ENCODE measurements at places on chromosomes 4 and X.

DNA sequence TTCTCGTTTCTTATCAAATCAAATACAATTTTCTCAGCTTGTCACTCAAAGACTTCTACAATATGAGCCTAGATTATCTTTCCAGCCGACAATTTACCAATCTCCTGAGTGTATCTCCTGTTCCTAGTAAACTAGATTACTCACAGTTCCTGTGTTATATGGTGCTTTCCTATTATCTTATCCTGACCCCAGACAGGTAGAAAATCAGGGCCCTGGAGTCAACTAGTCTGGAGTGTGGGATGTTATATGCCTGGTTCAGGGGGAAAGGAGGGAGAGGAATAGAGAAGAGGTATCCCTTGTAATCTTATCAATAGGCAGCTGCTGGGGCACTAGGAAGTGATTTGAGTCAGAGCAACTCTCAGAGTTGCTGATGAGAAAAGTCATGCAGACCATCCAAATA, 127.1 kb downstream of the SLC7A11 start:
- ATAC-seq, result no peak

DNA sequence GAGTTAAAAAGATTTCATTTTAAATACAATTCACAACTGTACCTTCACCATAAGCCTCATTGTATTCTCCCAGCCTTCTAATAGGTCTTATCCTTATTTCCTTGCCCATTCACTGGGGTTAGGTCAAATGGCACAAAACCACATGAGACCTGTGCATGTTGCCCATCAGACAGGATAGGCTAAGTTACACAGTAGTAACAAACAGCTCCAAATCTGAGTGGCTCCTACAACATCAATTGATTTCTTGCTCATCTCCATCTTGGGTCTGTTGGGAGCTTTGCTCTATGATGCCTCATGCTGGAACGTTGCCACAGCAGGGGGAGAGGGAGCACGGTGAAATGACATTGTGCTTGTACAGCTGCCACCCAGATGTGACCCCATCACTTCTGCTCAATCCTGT, 70.6 kb downstream of the DHX15 start:
- no peak for ATAC-seq

GRCh38 chr4:185232370-185232769, 23.0 kb downstream of the SNX25 start:
- no peak for ATAC-seq

DNA sequence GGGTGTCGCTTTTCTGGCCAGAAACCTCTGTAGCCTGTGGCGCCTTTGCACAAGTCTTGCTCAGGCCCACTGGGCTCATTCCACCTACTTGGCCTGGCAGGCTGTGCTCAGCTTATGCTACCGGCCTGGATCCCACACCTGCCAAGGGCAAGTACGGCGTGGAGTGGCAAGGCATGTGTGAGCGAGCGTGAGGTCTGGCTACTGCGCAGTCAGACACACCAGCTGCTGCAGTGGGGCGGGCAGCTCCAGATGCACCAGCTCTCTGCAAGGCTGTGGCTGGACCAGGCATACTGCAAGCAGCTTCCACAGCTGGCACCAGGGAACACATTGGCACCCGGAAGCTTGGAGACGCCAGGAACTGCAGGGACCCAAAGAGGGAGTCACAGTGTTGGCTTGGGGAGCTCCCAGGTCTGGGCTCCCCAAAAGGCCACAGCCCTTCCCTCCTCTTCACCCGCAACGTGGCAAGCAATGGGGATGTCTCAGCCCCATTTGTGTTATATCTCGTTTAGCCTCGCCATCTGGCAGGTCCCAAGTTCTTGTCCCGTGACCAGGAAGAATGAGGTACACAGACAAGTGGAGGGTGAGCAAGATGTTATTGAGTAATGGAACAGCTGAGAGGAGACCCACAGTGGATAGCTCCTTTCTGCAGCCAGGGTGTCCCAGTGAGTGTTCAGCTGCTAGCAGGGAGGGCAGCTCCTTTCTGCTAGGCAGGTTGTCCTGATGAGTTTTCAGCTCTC, 3.8 kb upstream of the FBXW7 start:
- no peak for ATAC-seq

- ATAC-seq, result no peak
These were observed 57.2 kb downstream of the FRMPD3 start for GRCh38 chrX:107506596-107507031.

DNA sequence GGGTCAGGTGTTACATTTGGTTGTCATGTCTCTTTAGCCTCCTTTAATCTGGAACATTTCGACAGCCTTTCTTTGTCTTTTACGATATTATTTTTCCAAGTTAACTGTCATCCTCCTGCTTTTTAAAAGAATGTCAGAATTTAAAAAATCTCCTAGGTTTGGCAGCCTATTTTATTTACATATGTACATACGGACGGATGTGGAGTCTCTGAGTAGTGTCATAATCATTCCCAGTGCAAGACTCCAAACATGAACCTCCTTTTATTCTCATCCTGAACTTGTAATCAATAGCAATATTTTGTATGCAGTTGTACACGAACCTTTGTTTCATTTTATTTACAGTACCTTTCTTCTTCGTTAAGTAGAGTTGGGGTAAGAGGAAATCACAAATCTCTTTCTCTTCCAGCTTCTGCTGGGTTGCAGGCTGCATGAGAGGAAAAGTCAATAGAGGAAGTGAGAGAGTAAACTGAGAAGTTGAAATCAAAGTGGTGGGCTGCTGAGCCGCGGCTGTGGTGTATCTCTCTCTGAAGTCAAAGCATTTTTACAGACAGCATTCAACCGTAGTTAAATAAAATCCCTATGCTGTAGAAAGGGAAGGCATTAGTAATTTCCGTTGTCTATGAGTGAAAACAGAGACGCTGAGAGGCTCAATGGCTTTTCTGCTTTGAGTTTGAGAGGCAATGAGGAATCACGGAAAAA, 53.9 kb upstream of the RPS6KA3 start:
- no peak for ATAC-seq

GRCh38 chr4:57043347-57044251, 64.9 kb downstream of the POLR2B start:
- ATAC-seq, result no peak

DNA sequence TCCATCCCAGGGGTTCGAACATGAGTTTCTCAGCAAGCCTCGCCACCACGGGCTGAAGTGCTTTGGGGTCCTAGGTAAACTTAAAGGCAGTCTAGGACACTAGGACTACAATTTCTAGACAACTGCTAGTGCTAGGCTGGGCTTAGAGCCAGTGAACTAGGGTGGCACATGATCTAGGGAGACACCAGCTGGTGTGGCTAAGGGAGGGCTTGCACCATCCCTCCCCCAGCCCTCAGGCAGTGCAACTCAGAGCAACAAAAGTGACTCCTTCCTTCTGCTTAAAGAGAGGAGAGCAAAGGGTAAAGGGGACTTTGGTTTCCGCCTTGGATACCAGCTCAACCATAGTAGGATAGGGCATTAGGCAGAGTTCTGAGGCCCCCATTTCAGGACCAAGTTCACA, 162.5 kb upstream of the AFF2 start:
- no peak for ATAC-seq

DNA sequence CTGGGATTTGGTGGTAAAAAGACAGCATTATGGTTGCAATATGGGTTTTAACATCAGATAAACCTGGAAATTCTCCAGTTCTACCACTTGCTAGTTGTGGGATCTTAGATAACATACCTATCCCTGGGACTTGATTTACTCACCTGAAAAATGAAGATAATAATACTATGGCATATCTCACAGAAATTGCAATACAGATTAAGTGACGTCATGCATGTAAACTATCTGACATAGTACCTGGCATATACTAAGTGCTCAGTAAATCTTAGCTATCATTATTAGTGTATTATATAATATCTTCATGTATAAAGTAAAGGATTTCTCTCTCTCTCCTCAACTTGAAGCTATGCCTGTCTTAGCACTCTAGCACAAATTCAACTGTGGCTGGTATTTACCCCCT, 192.5 kb downstream of the PCDH19 start:
- no peak for ATAC-seq

GRCh38 chrX:11562570-11562969, 103.2 kb downstream of the ARHGAP6 start:
- no peak for ATAC-seq

DNA sequence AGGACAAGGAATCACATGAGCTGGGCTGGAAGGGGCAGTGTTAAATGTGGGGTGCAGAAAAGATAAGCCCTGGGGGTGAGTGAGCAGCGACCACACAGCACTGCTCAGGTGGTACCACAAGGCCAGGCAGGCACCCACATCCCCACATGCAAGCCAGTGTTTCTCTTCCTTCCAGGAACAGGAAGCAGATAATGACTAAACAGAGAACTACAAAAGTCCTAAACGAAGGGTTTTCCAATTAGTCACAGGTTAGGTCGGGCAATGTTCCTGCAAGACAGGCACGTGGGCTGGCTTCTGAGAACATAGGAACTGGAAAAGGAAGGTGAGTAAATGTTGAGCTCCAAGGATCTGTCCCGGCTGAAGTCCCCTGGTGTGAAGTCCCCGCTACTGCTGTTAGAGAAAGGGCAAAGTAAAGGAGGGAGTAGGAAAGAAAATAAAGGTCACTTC, 19.5 kb downstream of the RELL1 start:
- peak; percentile 70 for ATAC-seq

DNA sequence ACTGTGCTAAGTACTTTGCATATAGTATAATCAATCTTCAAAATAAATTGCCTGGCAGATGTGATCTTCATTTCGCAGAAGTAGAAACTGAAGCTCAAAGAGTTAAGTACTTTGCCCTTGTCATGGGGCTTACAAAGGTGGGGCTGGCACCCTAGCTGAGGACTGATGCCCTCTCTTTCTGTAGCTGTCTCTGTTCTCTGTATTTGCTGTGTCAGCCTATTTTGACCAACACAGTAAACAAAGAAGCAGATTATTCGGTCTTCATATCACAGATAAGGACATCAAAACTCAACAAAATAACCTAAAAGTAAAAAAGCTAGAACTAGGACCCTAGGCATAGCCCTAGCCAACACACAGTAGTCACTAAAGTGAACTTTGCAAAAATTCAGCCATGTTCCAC, 570.5 kb upstream of the TENM3 start:
- ATAC-seq, result no peak

DNA sequence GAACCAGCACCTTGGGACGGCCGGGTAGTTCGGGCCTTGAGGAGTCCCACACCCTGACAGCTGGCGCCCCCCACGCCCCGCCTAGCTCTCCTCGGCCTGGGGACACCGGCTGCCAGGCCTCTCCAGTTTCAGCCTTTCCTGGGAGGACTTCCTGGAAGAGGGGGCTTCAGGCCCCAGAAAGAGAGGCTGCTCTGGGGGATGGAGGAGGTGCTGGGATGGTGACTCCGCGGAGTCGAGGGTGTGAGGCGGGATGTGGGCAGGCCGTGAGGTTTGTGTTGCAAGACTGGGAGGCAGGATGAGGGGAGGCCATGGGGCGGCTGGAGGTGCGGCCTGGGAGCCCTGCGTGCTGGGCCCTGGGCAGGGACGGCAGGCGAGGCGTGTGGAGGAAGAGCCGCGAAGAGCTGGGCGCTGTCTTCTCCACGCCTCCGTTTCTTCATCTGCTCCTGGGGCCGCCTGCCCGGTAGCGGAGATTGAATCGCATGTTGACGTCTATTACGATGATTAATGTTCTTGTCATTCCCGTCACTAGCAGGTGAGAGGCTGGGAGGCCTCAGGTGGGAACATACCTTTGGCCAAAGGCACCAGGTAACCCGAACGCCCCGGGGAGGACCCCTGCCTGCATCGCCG, 918 bp upstream of the FGFRL1 start:
- peak; percentile 44 for ATAC-seq

- ATAC-seq, result peak; percentile 38
These were observed 90.3 kb downstream of the ARX start for GRCh38 chrX:24925430-24925829.

- ATAC-seq, result no peak
These were observed 66.3 kb upstream of the TRIM2 start for GRCh38 chr4:153137677-153138630.

DNA sequence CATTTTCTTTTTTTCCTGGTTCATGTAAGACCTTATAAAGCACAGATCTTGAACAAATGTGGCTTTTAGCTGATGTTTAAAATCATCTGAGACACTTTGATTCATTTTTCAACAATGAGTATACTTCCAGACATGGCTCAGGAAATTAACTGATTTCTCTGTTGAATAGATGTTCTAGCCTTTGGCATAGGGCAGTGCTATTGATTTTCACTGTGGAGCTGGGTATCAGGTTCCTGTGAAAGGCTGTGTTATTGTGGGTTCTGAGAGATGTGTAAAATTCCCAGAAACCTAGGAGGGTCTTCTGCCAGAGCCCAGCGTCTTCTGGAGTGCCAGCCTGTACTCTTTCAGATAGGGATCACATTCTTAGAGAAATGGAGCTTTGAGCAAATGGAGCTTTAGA, 278.9 kb downstream of the EPHA5 start:
- ATAC-seq, result no peak

DNA sequence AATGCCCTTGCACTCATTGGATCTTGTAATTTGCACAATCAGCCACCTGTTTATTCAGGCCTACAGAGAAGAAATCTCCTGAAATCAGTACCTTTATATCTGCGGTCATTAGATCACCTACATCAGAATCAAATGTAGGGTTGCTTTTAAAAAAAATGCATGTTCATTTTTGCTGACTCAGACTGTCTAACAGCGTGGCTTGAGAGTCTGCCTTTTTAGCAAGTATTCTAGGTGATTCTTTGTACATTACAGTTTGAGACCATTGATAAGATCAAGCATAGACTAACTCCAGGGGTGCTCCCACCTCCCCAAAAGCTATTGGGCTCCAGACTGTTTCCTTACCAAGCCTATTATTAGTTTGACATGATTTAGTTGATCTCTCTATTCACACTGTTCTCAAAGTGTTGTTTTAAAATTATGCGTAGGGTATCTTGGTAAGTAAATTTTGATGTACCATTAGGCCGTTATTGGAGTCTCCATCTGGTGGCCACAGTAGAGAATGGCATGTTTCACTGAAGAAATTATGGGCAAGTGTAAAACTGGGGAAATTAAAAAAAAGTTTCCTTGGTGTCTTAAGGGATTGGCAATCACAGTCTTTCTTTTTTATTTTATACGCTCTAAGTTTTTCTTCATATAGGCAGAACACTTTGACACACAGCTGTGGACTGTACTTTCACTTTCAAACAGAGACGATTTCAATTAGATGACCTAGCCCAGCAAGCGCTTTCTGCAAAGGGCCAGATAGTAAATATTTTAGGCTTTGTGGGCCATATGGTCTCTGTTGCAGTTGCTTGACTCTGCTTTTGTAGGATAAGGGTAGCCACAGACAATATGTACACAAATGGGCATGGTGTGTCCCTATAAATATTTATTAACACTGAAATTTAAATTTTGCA, 33.7 kb upstream of the MSL3 start:
- ATAC-seq, result no peak

DNA sequence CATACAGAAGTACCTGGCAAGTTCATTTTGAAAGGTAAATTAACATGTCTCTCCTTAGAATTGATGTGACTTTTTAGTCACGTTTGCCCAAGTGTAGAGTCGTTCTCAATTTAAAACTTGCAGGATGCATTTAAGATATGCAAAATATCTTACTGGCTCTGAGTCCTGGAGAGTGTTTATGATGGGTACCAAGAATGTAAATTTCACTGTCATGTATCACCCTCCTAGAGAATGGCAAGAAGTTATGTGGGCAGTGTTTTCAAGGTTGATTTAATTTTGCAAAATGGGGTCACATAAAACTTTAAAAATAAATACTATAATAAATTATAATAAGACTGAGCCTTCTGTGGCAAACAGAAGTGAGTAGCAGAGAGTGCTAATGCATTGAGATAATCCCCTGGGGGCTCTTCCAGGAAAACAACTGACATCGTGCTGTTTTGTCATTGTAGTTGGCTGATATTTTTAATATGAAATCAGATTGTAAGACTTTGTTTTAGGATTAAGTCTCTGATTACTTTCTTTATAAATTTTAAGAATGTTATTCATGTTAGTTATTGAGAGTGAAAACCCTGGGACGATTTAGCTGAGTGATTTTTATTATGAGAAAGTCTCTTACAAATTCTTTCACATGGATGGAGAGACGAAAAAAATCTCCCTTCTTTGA, 103.0 kb downstream of the AFF1 start:
- no peak for ATAC-seq

All from activated CD4-positive, CD25-positive, alpha-beta regulatory T cell treated with anti-CD3 and anti-CD28 coated beads, Interleukin-2, amount 50 U/mL, for 24 hours (primary cell).